ENCODE measurements at places on chromosomes 4 and X.
A peak's percentile ranks its signal among the peaks of the same experiment; 100 is the strongest.

- peak; percentile 67 for DNase-seq
These were observed 13.6 kb downstream of the CHST7 start for GRCh38 chrX:46587158-46587557.

GRCh38 chr4:140152751-140153418 is 1.1 kb downstream of the MAML3 start:
- DNase-seq: peak; percentile 61

DNA sequence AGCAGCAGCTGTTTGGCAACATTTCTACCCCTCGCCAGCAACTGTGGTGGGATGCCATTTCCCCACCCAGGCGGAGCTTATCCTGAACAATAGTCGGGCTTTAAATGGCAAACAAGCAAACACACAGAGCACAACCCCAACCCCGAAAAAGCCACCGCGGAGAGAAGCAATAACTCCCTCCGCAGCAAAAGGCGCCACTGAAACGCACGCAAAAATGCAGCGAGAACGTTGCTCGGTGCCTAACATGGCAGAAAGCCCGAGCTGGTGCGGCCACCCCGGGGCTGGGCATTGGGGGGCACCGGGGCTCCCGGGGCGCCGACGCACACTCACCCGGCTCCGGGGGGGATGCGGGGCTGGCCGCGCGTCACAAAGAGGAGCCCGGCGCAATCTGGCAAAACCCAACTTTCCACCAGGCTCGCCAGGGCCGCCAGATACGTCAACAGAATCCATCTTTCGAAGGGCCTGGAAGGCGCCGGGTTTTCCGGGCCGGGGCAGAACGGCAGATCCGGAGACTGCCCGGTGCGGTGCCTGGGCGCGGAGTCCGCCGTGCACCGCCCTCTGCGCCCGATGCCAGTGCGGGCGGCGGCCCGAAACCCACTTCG is 818 bp downstream of the RAI2 start:
- no peak for DNase-seq

- no peak for DNase-seq
These were observed 38.7 kb upstream of the DCLK2 start for GRCh38 chr4:150039274-150040127.

DNA sequence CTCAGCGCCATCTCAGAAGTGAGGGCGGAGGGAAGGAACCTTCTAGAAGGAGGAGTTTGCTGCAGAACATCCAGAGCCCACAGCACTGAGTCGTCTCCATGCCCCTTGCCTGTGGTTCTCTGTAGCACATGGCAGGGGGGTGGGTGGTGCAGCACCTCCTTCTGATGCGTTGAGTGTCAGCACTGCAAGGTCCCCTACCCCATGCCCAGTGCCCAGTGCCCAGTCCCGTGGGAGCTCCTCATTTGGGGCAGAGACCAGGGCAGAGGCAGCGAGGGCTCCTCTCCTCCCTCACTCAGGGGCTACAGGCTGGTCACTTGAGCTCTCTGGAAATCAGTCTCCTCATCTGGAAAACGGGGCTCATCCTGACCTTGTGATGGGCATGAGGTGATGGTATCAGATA is 78.1 kb downstream of the HTRA3 start:
- DNase-seq: no peak

DNA sequence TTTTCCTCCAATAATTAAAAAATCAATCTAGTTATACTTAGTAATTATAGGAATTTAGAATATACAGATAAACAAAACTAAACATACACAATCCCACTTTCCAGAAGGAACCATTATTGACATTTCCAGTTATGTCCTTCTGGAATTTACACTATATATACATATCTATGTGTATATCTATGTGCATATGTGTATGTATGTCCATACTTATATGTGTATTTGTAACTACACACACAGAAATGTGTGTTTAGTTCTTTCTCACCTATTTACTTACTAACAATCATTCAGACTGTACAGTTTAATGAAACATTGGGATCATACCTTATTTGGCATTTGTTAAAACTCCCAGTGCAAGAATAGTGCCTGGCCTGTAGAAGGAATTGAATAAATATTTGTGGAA is 126.4 kb downstream of the FHIP1A start:
- no peak for DNase-seq

GRCh38 chr4:14132301-14132700 is 504.8 kb upstream of the BOD1L1 start:
- DNase-seq: no peak

GRCh38 chrX:154495472-154495922 is 5.1 kb upstream of the SLC10A3 start:
- no peak for DNase-seq

- peak; percentile 94 for DNase-seq
These were observed 605.9 kb upstream of the DIPK2B start for GRCh38 chrX:45806410-45807121.

DNA sequence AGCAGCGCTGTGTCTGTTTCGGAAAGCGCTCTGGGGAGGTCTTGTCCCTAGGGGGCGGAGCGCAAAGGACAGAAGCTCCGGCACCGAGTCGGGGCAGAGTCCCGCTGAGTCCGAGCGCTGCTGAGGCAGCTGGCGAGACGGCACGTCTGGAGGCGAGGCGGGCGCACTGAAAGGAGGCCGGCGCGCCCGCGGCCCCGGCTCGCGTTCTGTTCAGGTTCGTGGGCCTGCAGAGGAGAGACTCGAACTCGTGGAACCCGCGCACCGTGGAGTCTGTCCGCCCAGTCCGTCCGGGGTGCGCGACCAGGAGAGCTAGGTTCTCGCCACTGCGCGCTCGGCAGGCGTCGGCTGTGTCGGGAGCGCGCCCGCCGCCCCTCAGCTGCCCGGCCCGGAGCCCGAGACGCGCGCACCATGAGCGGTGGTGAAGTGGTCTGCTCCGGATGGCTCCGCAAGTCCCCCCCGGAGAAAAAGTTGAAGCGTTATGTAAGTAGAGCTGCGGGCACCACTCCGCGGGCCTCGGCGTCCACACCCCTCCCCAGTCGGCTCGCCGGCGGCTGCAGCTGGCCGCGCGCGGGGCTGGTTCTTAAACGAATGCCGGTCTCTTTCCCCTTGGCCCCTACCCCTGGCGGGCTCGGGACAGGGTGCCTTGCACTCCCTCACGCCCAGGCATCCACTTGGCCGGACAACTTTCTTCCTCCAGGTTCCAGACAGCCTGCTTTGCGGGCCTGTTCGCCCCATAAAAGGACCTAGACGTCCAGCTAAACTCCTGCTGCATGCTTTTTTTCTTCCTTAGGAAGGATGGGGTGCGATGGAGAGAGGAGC is at the start of gene GAB1:
Gene GAB1, plus strand, starts transcription at position 96 of the 819 bp plus-strand sequence. Its CDS starts 313 bp downstream, at position 409.
- peak; percentile 77 for DNase-seq

DNA sequence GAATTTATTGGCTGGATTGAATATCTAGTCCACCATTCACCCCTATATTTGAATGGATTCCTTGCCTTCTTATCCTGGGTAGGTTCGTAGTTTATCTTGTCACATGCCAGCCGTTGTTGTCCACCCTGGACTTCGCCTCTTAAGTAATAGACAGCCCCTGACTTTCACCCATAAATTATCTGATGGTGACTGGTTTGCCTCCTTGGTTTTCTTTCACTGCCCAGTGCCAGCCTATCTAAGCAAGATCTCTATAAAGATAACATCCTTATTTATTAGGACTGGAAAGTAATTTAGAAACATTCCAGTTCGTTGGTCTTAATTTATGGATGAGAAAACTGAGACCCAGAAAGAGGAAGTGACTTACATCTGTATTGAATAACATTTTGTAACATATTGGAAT is 410.3 kb downstream of the RPA4 start:
- DNase-seq: no peak

DNA sequence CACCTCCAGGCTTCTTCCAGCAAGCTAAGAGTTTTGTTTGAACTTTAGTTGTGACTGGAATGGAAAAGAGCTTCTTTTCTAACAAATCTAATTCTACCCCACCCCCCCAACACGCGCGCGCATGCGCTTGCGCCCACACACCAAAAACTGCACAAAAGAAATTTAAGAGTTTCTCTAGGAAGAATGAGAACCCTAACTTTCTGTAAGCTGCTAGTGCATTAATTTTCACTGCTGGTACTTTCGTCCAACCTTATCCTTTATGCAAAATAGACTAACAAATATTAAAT is 9.0 kb upstream of the INTU start:
- peak; percentile 70 for DNase-seq

All from astrocyte of the spinal cord (primary cell).